ENCODE measurements at places on chromosomes 1 and 21.
A peak's percentile ranks its signal among the peaks of the same experiment; 100 is the strongest.

DNA sequence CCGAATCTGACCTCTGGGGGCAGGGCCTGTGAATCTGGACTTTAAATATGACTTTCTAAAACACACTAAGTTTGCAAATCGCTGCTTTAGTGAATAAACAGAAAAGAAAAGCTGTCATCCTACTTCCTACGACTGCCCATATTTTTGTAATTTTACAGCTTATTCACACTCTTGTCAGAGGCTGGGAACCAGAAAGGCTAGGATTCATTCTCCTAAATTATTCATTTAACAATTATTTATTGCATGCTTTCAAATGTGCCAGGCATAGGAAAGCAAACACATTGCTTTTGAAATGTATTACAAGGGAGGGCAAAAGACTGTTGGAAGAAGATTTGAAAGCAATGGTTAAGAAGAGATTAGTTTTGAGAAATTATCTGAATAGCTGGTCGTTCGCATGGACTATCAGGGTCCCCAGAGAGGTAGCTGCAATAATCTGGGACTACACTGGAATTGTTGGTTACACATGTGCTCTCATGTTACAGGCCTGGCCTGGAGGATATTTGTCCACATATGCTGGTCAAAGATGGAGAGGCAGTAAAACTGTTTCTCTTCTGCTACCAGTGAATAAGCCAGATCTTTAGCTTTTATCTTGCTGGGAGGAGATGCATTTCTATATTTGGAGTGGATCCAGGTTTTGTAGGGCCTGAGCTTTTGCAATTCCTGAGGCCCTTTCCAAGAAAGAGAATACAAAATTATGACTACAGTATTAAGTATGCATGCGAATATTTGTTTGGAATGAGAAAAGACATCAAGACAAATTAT is 29.6 kb upstream of the SFPQ start:
- no peak for DNase-seq

DNA sequence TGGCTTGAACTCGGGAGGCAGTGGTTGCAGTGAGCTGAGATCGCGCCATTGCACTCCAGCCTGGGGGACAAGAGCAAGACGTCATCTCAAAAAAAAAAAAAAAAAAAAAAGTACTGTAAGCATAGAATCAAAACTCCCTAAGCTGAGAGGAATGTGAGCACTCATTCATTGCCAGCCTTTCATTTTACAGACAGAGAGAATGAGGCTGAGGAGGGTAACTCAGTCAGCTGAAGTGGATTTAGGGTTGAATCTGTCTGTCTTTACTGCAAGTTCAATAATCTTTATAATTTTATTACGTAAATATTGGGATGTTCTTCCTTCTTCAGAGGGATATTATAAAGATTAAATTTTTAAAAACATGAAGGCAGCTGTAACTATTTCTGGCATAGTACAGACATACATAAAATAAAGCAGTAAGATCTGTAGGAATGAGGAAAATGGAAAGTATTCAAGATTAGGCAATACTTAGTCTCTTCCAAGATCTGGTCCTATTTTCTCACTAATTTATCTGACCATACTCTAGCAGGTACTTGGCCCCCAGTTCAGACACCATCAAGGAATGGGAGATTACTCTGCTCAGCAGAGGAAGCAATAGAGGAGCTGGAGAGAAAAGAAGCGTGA is 24.1 kb upstream of the MNDA start:
- DNase-seq = no peak

GRCh38 chr1:25774206-25774803 is 25.7 kb upstream of the SELENON start:
- DNase-seq = no peak

GRCh38 chr1:116826818-116827606 is 72.8 kb downstream of the CD2 start:
- no peak for DNase-seq

DNA sequence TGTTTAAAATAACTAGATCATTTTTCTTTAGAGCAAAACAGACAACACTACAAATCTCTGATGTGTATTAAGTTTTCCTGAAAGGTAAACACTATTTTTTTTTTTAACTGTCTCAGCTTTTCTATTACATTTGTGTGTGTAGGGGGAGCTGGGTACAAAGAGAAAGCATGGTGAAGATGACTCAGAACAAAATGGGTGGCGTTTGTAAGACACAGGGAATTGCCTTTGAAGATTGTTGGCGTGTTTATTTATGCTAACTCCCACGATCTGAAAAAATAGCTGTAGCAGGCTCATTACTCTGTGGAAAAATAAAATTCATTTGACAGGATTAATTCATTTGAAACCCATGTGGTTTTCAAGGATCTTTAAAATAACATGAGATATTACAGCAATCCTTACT is 285.1 kb downstream of the RYR2 start:
- DNase-seq = no peak

DNA sequence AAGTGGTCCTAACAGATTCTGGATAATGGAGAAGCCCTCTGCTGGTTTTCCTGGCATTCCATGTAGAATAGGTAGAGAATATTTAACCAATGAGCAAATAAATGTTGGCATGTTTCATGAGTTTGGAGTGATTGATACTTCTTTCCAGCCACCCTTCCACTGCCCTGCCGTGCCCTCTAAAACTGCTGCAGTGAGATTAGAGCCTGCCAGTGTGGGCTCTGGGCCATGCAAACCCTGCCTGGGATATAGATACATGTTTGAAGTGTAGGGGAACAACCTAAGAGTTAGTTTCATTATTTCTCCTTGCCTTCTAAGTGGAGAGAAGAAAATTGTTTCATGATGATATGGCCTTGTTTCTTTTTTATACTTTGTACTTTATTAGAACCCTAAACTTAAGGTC is 10.4 kb downstream of the UBE2Q1 start:
- no peak for DNase-seq

DNA sequence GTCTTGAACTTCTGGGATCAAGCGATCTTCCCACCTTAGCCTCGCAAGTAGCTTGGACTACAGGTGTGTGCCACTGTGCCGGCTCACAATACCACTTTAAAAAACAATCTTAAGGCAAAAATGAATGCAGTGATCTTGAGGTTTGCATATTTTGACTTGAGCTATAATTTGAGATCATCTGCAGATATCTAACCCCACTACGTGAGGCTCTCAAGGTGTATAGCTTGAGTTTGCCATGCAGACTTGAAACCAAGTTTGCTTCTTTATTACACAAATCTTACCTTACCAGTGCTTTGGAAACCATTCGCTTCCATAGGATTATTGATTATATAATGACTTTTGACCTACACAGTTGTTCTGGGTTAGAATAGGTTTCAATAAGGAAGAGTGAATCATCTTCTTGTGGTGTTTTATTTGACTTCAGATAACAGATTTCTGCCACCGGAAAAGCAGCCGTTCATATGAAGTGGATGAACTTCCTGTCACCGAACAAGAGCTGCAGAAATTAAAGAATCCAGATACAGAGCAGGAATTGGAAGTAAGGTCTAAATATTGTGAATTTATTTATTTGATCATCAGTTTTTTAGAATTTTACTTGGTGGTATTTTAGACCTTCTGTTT is 155.1 kb downstream of the VPS13D start:
- DNase-seq = peak; percentile 3

- no peak for DNase-seq
Observed at GRCh38 chr1:7198664-7199063, 413.4 kb downstream of the CAMTA1 start.

DNA sequence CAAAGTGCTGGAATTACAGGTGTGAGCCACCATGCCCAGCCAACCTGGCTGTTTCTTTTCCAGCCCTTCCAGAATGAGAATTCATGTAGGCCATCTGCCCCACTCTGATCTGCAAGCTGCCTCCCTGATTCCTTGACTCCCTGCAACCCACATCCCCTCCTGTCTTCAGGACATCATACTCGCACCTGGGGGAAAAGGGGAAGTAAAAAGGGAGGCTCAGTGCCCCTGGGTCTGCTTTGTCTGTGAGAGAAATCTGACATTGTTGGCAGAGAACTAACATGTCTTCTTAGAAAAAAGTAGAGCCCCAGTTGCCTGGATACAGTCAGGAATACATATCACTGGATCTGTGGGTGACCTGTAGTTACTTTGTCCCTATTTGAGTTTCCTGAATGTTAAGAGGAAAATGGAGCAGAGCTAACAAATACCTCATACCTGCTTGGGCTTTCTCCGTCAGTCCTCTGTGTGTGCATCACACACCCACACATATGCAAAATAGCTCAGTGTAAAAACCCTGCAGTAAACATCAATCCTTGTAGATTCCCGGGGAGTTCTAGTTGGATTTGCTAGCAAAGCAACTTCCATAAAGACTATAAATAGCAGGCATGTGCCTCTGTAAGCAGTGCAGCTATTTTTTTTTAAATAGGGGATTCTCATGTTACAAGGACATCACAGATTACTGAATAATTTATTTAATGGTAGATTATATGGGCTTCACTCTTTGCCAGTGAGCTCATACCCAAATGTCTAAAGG is 62.9 kb downstream of the TEX35 start:
- DNase-seq = peak; percentile 27

GRCh38 chr1:235952950-235953615 is 86.4 kb upstream of the LYST start:
- DNase-seq = no peak

- no peak for DNase-seq
Observed at GRCh38 chr1:41642922-41643821, 158.7 kb upstream of the EDN2 start.

GRCh38 chr21:15992171-15992570 is 262.4 kb downstream of the USP25 start:
- no peak for DNase-seq

GRCh38 chr1:81287411-81288080 is 513.2 kb upstream of the ADGRL2 start:
- DNase-seq = no peak

DNA sequence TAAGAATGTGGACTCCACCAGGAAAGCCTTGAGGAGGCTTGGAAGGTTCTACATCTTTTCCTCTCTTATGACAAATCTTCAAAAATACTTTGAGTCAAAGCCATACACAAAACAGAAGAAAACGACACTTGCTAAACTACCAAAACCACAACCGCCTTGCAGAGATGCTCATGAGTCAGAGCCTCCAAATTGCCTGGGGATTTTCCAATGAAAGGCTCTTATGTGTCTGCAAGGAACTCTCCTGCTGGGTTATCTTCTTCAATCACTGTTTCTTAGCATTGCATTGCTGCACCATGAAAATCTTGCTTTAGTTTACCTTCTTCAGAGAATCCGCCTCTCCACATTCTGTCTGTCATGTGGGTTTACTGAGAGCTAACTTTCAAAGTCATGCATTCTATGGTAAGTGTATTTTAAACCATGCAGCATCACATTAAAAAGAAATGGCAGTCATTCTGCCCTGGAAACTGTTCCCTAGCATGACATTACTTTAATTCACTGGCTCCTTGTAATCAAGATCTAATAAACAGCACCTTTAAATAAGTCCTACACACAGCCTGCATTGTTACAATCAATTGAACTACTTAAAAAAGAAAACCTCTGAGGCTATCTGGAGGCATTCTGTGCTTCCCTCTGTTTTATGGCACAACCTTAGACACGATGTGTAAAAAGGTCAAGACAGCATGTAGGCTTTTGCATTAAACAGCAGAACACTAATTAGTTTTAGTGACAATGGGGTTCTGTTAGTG is 210.0 kb upstream of the FOXD3 start:
- DNase-seq = no peak

DNA sequence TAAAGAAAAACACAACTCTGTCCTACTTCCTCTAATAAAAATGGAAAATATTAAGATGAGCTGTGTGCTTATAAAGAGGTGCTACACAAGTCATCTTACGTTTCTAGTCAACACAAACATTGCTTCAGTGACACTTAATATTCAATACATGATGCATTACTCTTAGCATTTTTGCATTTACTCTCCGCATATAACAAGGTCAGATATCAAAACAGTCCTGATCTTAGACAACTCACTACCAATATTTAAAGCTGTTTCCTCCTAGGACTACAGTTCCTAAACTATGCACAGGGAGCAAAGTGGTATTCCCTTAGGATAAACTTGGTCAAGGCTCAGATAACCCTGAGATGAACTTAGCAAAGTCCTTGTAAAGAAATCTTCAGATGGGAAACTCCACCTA is 12.3 kb downstream of the RIT1 start:
- no peak for DNase-seq

DNA sequence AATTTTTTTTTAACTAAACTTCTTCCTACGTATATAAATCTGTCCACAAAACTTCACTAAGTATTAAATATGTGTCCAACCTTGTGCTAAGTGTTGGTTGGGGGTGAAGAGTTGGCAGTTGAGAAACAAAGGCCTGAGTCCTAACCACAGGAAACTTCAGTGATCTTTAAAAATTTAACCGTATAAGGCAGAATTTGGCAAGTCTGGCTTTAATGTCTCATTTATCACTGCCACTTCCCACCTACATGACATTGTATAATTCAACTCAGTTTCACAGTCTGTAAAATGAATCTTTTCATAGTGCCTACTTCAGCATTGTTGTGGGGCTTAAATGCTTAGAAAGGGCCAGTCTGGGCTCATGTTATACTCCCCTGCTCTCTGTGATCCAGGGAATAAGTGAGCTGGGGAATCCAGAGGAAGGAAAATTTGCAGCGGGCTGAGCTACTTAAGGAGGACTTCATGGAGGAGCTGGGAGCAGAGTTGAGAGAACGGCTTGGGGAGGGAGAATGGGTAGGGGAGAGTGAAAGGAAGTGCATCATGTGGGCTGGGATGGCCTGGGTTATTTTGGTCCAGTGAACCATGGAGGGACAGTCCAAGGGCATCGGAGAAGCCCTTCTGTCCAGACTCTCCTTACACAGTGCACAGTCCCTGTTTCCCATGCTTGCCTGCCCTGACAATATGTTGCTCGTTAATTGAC is 14.5 kb downstream of the IFNAR2 start:
- DNase-seq = no peak

GRCh38 chr1:175824079-175824478 is 80.7 kb upstream of the TNR start:
- no peak for DNase-seq

- no peak for DNase-seq
Observed at GRCh38 chr1:93129507-93130099, 50.5 kb downstream of the MTF2 start.

DNA sequence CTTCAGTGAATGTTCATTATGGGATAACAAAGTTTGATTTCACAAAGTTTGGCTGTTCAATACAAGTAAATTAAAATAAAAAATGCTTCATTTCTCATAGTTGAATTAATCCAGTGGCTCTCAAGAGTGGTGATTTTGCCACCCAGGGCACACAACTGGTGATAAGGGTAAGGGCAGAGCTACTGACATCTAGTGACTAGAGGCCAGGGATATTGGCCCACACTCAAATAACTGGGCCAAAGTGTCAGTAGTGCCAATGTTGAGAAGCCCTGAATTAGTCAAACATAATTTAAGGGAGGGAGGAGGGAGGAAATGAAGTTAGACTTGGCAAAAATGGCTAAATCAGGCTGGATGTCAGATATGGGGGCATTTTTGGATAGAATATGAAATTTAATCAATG is 880.5 kb upstream of the ADGRL4 start:
- DNase-seq = no peak

DNA sequence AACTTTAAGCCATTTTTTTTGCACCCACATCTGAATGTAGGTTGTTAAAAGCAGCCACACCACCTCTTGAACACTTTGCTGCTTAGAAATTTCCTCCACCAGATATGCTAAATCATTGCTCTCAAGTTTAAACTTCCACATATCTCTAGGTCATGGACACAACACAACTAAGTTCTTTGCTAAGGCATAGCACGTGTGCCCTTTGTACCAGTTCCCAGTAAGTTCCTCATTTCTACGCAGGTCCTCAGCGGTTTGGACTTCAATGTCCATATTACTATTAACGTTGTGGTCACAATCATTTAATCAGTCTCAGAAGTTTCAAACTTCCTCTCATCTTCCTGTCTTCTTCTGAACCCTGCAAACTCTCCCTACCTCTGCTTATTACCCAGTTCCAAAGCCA is 661.6 kb upstream of the PKN2 start:
- no peak for DNase-seq

Measured in CD4-positive, alpha-beta T cell treated with Interferon gamma for 1 hour (primary cell).